ENCODE measurements at places on chromosomes 13 and 19.

- no peak for DNase-seq
Observed at GRCh38 chr19:50435221-50435620, 2.5 kb downstream of the MYBPC2 start.

- peak; percentile 96 for DNase-seq
Observed at GRCh38 chr19:2269244-2270156, 12.5 kb downstream of the PEAK3 start.

GRCh38 chr19:42132851-42133528 is 744 bp upstream of the POU2F2 start:
- peak; percentile 62 for DNase-seq

DNA sequence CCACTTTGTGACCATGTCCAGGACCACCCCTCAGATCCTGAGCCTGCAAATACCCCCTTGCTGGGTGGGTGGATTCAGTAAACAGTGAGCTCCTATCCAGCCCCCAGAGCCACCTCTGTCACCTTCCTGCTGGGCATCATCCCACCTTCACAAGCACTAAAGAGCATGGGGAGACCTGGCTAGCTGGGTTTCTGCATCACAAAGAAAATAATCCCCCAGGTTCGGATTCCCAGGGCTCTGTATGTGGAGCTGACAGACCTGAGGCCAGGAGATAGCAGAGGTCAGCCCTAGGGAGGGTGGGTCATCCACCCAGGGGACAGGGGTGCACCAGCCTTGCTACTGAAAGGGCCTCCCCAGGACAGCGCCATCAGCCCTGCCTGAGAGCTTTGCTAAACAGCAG is 7.7 kb upstream of the CEACAM7 start:
- no peak for DNase-seq

DNA sequence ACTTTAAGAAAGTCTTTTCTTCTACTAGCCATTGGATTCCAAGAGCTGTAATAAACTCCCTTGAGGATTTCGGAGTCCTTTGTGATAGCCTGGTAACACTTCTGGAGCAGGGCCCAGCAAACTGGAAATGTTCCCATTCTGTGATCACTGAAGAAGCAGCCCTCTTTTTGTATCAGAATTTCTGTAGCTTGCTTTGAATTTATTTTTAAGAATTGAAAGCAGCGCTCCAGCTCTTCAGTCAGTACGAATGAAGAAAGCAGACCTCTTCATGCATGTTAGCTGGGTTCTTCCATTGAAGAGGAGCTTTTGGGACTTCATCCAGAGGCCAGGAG is 141.5 kb downstream of the AKAP11 start:
- no peak for DNase-seq

- DNase-seq = no peak
Observed at GRCh38 chr13:69796256-69796655, 311.4 kb upstream of the ATXN8OS start.

- DNase-seq = peak; percentile 99
Observed at GRCh38 chr19:43695985-43696704, 19.7 kb upstream of the IRGC start.

DNA sequence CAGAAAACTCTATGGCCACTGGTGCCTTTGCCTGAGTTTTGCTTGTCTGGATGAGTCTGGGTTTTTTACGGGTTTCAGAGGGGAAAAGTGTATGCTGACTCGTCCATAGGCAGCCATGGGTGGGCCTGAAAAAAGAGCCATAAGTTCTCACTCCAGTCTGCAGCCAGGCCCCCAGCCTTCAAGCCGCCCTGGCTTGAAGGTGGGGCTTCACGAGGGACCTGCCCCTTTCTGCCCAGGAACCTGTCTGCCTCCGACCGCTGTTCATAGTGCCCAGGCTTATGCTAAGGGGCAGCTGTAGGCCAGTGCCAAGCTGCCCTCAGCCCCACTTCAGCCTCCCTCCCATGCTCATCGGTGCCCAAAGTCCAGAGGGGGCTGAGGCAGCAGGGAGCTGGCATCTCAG is 385.2 kb downstream of the PCDH9 start:
- no peak for DNase-seq

DNA sequence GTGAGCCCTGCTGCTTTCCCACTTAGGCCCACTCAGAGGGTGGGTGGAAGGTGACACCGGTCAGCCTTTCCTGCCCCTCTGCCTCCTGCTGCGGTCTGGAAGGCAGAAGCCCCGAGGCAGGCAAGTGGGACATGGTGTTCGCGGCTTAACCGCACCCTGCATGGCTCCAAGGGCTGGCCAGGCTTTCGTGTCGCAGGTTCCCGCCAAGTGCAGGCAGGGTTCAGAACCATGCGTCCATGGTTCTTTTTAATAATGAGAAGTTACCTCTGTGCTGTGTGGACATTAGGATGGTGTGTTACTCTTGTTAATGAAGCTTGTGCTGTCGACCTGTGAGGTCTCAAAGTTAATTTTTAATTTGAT is 986 bp downstream of the DGKH start:
- no peak for DNase-seq

GRCh38 chr13:40272776-40273139 is 393.7 kb downstream of the FOXO1 start:
- no peak for DNase-seq

GRCh38 chr19:45424191-45425058 is 708 bp upstream of the ERCC1 start:
- DNase-seq = peak; percentile 93

DNA sequence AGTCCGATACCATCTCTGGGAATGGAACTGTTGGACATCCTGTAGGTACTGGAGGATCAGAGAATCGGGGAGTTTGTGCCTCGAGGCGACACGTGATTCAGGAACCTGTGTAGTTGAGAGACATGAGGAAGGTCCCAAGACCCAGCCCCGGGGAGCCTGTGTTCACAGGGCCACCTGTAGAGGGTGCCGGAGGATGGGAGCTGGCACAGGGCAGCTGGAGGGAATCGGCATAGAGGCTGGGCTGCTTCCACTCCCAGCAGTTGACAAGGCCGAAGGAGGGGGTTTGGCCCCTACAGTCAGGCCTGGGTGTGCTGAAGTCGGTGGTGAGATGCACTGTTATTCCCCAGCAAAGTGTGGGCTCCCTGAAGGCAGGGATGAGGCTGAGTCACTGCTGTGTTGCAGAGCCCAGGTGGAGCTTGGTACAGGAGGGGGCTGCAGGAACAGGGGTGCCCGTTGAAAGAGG is 2.5 kb upstream of the ISYNA1 start:
- DNase-seq = peak; percentile 51

- DNase-seq = no peak
Observed at GRCh38 chr13:48801255-48801654, 147.5 kb downstream of the CYSLTR2 start.

DNA sequence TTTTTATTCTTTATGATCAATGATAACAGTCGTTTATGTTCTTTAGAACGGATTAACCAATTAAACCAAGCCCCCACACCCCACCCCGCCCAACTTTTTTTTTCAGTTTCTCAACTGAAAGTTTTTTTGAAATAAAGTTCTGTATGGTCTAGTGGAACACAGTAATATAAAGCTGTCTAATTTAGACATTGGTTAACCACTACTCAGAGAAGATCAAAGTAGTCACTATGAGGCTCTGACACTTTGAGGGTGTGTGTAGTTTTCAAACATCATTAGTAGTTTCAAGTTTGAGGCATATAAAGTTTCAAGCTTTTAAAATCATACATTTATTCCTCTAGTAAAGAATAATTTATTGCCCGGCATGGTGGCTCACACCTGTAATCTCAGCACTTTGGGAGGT is 413.2 kb downstream of the EFNB2 start:
- DNase-seq = no peak

GRCh38 chr19:50820549-50821247 is 2.9 kb downstream of the KLK1 start:
- no peak for DNase-seq

GRCh38 chr19:18344582-18344950 is 4.2 kb downstream of the PGPEP1 start:
- no peak for DNase-seq

GRCh38 chr13:32791545-32792172 is 205.4 kb downstream of the PDS5B start:
- DNase-seq = no peak

- no peak for DNase-seq
Observed at GRCh38 chr13:49307365-49307764, 59.6 kb downstream of the CDADC1 start.

GRCh38 chr13:62038214-62038613 is 622.6 kb upstream of the PCDH20 start:
- peak; percentile 67 for DNase-seq

DNA sequence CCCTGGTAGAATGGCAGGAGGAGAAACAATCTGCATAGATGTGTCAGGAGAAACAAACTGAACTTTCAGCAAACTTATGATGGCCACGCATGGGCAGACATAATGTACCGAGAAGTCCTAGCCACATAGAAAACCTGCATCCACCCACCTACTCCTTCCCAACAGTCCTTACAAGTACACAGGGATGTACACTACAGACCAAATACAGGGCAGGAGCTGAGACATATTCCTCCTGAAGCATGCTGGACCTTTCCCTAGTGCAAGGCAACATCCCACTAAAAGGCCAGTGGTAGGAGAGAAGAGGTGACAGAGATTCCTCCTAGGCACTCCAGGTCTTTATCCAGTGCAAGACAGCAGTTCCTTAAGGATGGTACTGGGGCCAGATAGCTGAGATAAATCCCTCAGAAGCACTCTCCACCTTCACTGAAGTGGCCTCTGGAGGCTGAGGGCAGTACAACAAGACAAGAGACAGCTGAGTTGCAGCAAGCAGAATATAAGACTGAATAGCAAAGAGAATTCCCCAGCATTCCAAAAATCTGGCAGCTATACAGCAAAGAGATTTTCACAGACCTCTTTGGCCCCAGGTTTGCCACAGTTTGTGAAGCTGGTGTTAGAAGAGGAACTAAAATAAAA is 18.3 kb downstream of the VWA8 start:
- DNase-seq = peak; percentile 9

DNA sequence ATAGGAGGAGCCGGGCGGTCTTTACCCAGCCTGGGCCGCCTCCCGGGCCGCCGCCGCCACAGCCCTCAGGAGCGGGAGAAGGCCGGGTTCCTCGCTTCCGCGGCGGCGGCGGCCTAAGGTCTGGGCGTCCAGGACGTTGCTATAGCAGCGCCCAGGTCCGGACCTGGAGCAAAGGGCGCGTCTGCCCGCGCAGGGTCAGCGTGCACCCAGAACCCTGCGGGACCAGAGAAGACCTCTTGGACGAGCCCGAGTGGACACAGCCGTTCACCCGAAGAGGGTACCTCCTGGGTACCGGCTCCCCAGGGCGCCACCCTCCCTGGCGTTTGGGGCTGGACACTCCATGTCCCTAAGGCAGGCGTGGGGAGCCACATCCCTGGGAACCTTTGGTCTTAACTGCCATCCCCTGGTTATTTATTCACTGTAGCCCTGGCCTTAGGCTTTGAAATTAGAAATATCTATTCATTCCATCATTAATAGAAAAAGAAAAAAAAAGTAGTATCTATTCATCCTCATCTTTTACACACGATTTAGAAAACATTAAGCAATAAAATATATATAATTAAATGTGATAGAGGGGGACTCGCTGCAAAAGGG is 2.4 kb downstream of the DZIP1 start:
- DNase-seq = no peak

DNA sequence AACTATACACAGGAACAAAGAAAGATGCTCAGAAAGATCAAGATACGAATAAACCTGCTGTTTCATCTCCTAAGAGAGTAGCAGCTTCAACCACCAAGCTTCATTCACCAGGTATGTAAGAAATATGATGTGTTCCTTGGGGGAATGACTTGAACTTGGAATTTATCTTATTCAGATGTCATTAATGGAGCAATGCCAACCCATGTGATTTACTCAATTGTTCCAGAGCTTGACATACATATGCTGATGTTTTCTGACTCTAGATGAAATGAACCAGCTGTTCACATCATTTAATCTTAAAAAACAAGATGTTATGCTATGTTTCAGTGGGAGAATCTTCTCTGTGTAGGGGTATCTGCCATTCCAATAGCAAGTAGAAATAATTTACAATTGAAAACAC is 270.9 kb downstream of the SLC7A1 start:
- DNase-seq = no peak

DNA sequence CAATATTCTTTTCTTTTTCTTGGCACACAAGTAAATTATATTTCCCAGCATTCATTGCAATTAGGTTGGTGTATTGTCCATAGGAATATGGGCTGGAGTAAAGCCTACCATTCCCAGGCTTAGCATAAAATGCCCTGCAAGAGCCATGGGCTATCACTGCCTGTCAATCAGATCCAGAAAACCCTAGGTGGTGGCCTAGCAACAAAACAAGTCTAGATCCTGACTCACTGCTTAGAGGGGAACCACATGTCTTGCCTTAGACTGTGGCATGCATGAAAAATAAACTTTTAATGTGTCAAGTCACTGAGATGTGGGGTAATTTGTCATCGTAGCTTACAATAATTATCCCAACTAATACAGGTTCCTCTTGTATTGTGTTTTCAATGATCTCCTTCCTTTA is 16.2 kb downstream of the SOX21 start:
- no peak for DNase-seq

DNA sequence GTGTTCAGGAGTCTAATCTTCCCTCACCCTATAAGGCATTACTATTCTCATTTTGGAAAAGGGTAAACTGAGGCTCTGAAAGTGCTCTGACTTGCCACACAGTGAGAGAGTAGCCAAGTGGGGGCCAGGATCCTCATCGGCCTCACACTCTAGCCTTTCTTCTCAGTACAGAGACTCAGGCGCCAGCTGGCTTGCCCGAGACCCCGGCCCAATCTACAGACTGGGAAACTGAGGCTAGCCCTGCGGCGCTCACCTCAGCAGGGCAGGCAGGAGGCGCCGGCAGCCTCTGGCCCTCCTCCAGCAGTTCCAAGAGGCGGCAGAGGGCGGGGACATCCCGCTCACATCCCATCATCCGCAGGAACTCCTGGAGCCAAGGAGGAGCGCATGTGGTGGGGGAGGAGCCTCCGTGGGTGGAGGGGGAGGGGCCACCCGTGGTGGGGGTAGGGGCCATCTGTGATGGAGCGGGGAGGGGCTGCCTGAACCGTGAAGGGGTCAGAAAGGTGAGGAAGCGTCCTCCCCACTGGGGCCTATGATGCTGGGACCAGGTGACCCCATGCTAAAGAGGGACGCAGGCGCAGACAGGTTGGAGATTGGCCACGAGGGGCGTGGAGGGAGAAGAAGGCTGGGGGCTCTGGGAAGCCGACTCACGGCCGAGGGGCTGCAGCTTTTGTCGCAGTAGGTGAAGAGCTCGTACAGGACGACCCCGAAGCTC is 8.7 kb upstream of the INSL3 start:
- DNase-seq = no peak

DNA sequence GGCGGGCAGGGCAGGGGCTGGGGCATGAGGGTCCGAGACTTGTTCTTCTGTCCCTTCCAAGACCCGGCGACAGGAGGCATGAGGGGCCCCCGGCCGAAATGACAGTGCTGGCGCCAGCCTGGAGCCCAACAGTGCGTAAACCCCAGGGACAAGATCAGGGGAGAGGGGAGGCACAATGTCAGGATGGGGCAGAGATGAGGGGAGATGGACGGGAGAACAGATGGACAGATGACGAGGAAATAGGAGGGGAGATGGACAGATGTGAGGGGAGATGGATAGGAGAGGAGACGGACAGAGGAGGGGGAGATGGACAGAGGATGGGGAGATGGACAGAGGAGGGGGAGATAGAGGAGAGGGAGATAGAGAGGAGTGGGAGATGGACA is 518 bp downstream of the FLT3LG start:
- no peak for DNase-seq

GRCh38 chr19:51664131-51664530 is 17.5 kb upstream of the SIGLEC14 start:
- no peak for DNase-seq

GRCh38 chr13:20270163-20270865 is 38.2 kb upstream of the GJB6 start:
- no peak for DNase-seq

All from MV-4-11 (cell line).